Activated CD4-positive, alpha-beta T cell treated with anti-CD3 and anti-CD28 coated beads for 36 hours (primary cell): ENCODE measurements at places on chromosomes 4 and X. TPM values are rescaled to one million over a fixed set of nuclear protein-coding genes. Genes with fewer than 3 reads are reported as not detected.

DNA sequence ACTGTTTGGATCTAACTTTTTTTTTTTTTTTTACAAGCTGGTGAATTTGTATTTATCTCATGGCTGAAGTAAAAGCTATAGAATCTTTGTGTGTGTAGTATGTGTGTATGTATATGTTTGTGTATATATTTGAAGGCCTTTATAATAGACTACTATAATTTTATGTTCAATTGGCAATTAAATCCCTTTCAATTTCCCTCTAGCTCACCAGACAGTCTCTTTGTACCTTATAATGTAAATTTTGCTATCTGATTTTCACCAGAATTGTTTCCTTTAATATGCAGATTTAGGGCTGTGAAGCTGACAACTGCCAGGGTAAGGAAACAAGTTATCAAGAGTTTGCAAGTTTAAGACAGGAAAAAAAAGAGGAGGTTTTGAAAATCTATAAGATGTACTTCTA is 33.1 kb upstream of the MTMR8 start:
- H3K27ac ChIP-seq: no peak overlapping the region
- no peaks in the 10 kb centered on the region for H3K27me3 ChIP-seq
- no peak for DNase-seq
- H3K4me3 ChIP-seq: no peak overlapping the region
- no peaks in the 10 kb centered on the region for H3K36me3 ChIP-seq

GRCh38 chr4:140240237-140240636 is 86.3 kb upstream of the MAML3 start:
- no peaks in the 10 kb centered on the region for H3K27me3 ChIP-seq
- no peak overlapping the region for H3K4me3 ChIP-seq
- peaks cover 19% of the 10 kb centered on the region for H3K4me1 ChIP-seq
- no peak overlapping the region for H3K27ac ChIP-seq
- H3K36me3 ChIP-seq: no peaks in the 10 kb centered on the region

- H3K27me3 ChIP-seq: no peaks in the 10 kb centered on the region
- no peak for DNase-seq
- H3K27ac ChIP-seq: no peak overlapping the region
- no peak overlapping the region for H3K4me3 ChIP-seq
- no peaks in the 10 kb centered on the region for H3K36me3 ChIP-seq
These were observed 338.6 kb upstream of the ZFP42 start for GRCh38 chr4:187656959-187657358.

DNA sequence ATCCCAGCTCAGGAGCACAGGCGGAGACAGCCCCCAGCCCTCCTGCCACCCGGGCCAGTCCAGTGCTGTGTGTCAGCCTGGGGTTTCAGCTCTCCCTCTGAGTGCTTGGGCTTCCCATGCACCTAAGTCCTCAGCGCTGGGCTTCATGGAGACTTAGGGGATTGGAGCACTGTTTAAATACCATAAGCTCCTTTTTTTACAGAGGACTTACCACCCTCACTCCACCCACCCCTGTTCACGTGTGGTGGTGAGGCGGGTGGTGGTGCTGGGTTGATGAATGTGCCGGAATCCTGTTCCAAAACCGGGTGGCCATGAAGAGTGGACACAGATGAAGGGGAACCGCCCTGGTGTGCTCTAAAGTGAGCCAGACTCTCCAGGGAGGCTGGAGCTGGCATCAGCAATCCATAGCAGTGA is 66.9 kb downstream of the PSAPL1 start:
- H3K36me3 ChIP-seq: no peaks in the 10 kb centered on the region
- no peak overlapping the region for H3K27ac ChIP-seq
- peaks cover 2% of the 10 kb centered on the region for H3K27me3 ChIP-seq

GRCh38 chr4:41822325-41822724 is 73.8 kb upstream of the PHOX2B start:
- no peak overlapping the region for H3K27ac ChIP-seq
- no peak overlapping the region for H3K4me3 ChIP-seq
- H3K27me3 ChIP-seq: peaks cover 21% of the 10 kb centered on the region
- H3K4me1 ChIP-seq: no peaks in the 10 kb centered on the region

DNA sequence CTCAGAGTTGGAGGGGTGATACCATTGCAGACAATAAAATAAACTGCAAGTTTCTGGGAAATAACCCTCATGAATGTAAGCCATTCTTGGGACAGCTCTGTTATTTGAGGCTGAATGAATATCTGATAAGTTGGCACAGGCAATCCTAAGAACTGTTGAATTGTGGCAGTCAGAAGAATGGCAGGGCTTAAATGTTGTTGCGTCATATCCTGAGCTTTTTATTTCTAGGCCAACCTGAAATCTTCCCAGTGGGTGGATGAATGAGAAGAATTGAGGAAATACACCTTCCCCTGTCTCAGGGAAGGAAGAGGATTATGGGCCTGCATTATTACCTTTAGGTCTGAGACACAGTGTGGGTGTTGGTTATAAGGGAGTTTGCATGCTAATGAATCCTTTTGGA is 64.4 kb upstream of the C4orf54 start:
- no peak for DNase-seq
- H3K4me1 ChIP-seq: no peaks in the 10 kb centered on the region
- no peak overlapping the region for H3K4me3 ChIP-seq
- peaks cover 7% of the 10 kb centered on the region for H3K27me3 ChIP-seq
- H3K36me3 ChIP-seq: no peaks in the 10 kb centered on the region

DNA sequence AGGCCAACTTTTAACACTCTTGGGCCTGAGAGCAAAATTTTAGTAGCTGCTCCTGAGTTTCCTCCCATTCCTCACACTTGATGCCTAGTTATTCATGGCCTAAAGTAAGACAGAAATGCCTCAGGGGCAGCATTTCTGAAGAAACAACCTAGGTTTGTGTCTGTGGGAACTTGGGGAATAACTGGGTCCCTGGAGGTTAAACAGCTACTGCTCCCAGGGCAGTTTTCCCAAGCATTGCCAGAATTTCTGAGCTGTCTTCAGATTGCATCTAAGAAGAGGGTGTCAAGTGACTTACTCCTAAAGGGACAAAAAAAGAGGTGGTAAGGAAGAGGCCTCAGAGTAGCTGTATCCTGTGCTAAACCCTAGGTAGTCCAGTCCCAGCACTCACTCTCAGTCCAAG is 130.8 kb upstream of the ACSL4 start:
- no peak overlapping the region for H3K4me3 ChIP-seq
- no peaks in the 10 kb centered on the region for H3K4me1 ChIP-seq
- DNase-seq: no peak
- no peak overlapping the region for H3K27ac ChIP-seq

ITGB1BP2 gene
- 6.5 TPM for total RNA-seq
